ENCODE measurements at places on chromosomes 1 and 21.

DNA sequence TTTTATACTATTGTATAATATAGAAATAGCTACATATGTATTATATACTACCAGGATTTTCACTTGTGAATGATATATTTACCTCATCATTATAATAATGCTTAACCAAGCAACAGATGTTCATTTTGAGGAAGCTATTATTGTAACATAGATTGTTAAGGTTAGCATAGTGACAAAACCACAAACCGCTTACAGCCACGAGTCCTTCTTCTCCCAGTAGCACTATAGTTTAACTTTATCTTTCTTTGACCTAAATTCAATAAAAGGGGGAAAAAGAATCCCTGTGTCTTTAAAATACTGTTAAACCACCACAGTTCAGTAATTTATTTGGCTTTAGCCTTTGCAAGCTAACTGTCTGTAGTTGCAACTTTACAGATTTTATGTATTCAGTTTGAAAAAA is 1039.4 kb upstream of the B3GALT2 start:
- no peak for DNase-seq

GRCh38 chr1:226728448-226728847 is 10.6 kb downstream of the ITPKB start:
- no peak for DNase-seq

- no peak for DNase-seq
Observed at GRCh38 chr21:31752352-31752751, 20.4 kb upstream of the SCAF4 start.

DNA sequence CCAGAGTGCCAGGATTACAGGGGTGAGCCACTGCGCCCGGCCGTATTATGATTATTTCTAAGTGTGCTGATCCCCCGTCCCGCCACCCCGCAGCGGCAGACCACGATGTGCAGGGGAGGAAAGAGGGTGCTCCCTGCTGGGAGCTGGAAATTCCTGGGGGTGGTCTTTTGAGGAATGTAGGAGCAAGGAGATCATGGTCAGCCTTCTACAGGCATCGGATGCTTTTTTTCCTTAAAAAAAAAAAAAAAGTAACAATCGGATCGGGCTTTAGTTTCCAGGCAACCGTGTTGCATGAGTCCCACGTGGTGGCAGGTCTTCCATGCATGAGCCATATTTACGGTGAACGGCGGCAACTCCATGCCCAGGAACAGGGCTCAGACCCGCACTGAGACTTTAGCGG is 74.2 kb upstream of the COX20 start:
- no peak for DNase-seq

- DNase-seq = no peak
Observed at GRCh38 chr1:200753650-200754198, 15.0 kb downstream of the CAMSAP2 start.
